ENCODE measurements at places on chromosomes 5 and 9.

DNA sequence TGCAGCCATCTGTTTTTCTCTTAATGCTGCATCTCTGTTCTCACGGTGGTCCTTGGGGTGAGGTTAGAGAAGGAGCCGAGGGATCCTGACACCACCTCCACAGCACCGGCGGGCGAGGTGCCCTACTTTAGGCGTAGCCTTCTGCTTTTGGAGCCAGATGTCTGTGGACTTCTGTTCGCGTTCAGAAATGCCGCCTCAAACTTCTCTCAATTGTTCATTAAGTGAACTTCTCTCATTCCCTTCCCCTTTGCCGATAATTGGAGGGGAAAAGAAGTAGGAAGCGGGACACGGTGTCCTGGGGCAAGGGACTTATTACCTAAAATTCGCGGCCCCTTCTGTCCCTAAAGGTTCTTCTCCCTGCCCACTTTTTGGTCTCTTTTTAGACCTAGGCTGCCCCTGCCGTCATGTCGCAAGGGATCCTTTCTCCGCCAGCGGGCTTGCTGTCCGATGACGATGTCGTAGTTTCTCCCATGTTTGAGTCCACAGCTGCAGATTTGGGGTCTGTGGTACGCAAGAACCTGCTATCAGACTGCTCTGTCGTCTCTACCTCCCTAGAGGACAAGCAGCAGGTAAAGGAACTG is 455 bp downstream of the KIF20A start:
- DNase-seq: no peak

GRCh38 chr5:42242210-42242609 is 181.0 kb upstream of the GHR start:
- DNase-seq: no peak

GRCh38 chr5:178292826-178293205 is 60.2 kb upstream of the PHYKPL start:
- no peak for DNase-seq

- no peak for DNase-seq
Observed at GRCh38 chr5:72472666-72473422, 34.4 kb downstream of the ZNF366 start.

DNA sequence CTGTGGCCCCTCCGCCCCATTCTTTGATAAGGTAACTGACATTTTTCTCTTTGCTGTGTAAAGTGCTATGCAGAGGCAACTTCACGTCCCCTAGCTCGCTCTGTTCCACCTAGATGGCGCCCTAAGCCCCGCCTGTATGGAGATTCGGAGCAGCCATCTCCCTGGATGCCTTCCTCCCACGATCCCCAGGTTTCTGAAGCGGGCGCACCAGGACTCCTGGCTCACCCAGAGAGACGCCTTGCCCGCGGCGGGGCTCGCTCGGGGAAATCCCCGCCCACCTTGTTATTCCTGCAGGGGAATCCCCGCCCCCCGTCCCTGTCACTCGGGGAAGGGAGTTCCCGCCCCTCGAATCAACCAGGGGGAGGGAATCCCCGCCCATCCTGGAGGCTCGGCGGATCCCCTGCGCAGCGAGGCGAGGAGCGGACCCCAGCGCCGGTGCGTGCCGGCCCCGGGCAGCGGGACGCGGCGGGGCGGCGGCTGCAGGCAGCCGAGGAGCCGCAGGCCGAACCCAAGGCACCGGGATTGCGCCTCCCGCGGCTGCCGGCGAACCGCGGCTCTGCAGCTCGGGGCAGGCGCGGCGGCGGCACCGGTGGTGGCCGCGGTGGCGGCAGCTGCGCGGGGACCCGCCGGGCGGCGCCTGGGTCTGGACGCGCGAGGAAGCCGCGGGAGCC is at the start of gene PDZD2:
Gene PDZD2, plus strand, starts transcription at position 384 of the 671 bp plus-strand sequence.
- peak; percentile 63 for DNase-seq

- DNase-seq: no peak
Observed at GRCh38 chr5:95901676-95902627, 59.7 kb downstream of the ELL2 start.

DNA sequence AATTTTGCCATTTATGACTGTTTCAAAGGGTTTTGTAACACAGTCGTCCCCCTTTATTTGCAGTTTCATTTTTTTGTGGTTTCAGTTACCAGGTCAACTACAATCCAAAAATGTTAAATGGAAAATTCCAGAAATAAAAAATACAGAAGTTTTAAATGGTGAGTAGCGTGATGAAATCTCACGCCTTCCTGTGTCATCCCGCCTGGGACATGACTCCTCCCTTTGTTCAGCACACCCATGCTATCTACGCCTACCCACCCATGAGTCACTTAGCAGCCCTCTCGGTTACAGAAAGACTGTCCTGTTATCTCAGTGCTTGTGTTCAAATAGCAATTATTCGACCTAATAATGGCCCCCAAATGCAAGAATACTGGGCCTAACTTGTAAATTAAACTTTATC is 765.3 kb upstream of the ADAMTS16 start:
- no peak for DNase-seq

GRCh38 chr5:101678481-101679193 is 617.4 kb downstream of the SLCO4C1 start:
- no peak for DNase-seq

DNA sequence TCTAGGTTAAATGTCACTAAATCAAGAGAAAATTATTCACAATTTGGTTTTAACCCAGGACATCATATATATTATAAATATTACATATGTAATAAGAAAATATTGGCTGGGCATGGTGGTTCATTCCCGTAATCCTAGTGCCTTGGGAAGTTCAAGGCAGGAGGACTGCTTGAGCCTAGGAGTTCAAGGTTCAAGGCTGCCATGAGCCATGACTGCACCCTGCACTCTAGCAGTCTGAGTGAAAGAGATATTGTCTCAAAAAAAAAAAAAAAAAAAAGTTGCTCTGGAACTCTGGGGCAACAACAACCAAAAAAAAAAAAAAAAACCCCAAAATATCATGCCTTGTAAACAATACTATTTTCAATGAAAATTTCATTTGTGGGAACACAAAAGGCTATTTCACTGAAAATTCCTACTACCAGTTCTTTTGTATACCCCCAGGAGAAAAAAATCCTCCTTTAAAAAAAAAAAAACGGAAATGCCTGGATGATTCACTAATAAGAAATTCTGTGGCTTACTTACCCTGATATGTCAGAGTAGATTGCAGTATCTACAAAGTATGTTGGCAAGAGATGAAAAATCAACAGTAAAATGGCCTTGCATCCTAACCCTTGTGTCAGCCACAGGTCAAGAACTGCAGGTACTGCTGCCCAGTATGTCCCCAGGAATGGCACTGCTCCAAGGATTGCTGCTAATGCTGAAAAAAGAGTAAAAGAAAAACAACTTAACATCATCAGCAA is 22.6 kb upstream of the CTNNAL1 start:
- DNase-seq: no peak

DNA sequence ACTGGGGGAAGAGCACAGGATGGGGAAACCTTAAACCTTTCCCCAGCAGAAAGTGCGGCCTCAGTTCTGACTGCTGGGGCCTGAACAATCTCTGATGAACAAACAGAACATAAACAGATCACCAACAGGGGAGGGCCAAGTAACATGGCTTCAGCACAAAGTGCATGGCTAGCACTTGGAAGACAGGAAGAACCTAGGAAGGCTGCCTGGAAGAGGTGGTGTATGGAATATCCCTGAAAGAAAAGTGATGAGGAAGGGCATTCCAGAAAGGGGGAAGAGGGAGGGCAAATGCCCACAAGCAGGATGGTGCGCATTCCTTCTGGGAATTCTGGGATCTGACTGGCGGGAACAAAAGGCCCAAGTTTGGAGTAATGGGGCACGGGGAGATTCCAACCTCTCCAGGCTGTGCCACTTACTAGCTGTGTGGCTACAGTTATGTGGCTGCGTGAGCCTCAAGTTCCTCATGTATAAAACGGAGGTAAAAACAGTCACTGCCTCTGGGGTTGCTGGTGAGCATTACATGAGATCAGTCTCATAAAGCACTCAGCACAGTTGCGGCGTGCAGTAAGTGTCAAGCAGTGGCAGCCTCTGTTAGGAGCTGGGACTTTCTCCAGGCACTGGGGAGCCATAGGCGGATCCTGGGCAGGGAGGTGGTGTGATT is 1.6 kb downstream of the PDGFRB start:
- DNase-seq: no peak

GRCh38 chr5:10672146-10673016 is 88.7 kb downstream of the DAP start:
- no peak for DNase-seq

- no peak for DNase-seq
Observed at GRCh38 chr9:116870566-116870965, 183.5 kb downstream of the TRIM32 start.

DNA sequence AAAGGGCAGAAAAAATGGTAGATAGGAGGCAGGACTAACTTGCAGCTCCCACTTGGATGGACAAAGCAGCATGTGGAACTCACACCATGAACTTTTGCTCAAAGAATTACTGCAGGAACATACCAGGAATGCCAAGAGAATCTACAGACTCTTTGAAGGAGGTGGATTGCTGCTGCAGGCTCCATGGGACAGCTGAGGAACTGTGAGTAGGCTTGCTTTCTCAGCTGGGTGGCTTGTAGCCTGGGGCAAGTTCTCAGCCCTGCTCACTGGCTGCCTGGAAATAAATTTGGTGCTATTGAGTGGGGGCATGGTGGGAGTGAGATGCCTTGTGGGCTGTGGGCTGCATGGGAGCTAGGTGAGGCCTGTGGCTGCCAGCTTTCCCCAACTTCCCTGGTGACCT is 574.5 kb downstream of the PRELID2 start:
- DNase-seq: no peak

GRCh38 chr9:35662437-35662836 is 2.6 kb downstream of the ARHGEF39 start:
- DNase-seq: no peak

DNA sequence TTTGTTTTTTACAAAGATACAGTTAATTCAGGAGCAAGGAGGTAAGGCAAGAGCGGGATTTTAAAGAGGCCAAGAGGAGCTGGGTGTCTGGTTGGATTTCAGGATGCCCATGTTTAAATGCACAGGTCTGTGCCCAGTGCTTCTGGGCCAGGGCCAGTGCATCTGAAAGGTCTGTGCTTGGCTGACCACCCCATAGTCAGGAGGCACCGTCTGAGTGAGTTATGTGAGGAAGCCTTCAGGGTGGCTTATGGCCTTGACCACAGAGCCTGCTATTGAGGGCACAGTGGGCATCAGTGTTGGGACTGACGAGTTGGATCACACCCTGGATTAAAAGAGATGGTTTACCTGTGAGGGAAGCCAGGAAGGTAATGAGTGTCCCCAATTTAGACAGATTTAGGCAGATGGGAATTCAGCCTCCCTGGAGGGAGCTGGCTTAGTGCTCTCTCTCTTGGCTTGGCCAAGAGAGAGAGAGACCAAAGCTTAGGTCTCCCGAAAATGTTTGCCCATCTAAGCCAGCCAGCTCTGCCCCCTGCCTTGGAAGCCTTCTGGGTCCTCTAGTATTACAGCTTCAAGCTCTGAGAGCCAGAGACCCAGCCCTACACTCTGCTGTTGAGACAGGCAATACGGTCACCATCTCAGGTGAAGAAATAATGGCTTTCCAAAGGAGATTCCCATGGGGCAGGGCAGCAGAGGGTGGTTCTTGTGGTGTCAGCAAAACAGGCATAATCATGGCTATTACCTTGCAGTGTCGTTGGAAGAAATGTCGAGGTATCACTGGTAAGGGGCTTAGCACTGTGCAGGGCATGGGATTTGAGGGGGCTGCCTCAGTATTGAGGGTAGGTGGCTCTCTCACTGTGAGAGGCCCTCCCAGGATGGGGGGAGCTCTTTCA is 68.6 kb downstream of the RGS3 start:
- DNase-seq: no peak

DNA sequence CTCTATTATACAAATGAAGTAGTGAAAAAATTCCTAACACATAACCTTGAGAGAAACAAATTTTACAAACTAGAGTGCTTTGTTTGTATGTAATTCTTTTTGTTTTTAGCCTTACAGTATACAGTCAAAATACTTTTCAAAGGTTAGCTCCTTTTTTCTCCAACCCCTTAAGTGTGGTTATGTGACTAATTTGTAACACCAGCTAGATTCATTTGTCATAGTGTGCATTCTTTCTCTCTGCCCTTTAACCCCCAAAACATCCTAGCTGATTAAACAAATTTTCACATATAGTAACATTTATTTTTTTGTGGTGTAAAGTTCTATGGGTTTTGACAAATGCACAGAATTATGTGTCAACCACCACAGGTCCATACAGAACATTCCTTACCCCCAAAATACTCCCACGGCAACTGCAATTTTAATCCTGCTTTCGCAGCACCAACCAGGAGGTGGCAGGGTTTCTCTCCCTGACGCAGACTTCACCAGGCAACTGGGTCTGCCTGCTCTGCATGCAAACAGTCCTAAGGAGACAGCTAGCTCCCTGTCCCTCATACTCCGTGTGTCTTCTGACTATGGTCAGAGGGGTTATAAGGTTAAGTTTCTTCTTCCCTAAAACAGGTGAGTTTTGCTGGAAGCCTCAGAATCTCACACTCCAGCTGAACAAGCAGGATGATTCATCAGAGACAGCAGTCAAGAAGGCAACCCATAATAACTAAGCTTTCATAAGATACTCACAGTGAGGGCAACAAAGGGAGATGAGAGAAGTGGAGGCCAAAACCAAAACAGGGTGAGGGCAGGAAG is 44.5 kb upstream of the NR5A1 start:
- no peak for DNase-seq

DNA sequence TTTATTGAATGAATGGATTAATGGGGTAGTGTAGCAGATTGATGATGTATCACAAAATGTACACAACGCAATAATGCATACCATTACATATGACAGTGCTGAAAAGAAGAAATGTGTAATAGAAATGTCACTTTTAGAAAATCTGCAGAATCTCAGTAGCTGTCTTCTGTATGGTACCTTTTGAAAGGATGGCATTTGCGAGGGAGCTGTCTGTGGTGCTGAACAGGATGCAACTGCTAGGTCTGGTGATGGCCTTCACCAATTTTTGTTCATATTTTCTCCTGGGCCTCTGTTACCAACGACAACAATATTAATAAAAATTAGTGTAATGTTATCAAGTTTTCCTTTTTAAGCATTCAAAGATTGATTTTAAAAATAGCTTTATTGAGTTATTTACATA is 36.2 kb upstream of the OTULIN start:
- peak; percentile 5 for DNase-seq

DNA sequence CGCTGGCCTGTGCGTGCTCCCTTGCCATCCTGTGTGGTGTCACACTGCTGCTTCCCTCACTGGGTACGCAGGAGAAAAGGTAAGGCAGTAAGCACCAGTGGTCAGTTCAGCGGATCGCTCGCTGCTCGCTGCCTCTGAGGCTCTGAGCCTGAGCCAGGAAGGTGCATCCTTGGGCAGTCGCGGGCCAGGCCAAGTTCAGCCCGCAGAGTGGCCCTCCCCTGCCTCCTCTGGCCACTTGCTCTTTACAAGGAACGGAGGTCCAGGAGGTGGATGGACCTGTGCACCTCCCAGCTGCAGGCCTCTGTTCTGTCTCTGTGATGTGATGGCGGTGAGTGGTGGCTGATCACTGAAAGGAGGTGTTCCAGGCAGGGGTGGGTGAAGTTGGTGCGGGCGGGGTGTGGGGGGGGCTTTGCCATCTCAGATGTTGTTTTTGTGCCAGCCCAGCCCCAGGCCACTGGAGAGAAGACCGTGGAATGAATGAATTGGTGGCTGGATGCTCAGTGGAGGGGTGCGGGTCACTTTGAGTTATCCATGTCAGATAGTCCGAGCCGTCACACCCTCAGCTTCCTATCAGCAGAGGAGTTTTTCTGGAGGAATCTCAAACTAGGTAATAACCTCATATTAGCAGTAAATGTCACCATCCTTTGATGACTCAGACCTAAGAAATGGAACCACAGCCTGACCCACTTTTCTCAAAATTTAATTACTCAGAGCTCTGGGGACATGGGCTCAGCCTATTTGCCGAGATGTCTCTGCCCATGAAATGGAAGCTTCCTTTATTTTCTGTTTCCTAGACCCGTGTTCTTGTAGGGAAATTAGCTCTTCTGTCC is 7.3 kb downstream of the COL5A1 start:
- DNase-seq: no peak

All from stimulated activated naive CD4-positive, alpha-beta T cell (primary cell).